ENCODE measurements at places on chromosomes 7 and 10.

DNA sequence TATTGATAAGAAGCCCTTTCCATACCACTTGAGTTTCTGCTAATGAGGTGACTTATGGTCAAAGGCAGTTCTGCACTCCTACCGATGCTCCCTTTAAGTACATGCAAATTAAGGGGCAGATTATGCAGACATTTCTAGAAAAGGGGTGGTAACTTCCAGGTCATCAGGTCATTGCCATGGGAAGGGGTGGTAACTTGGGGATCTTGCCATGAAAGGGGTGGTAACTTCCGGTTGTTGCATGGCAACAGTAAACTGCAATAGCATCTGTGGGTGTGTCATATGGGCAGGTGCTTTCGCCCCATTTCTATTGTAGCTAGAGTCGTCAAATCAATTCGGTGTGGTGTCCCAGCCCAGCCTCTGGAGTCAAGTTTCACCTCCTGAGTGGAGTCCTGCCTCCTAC is 150.9 kb downstream of the UBE2H start:
- DNase-seq: no peak

- no peak for DNase-seq
These were observed 196.3 kb downstream of the TNS3 start for GRCh38 chr7:47385536-47386125.

DNA sequence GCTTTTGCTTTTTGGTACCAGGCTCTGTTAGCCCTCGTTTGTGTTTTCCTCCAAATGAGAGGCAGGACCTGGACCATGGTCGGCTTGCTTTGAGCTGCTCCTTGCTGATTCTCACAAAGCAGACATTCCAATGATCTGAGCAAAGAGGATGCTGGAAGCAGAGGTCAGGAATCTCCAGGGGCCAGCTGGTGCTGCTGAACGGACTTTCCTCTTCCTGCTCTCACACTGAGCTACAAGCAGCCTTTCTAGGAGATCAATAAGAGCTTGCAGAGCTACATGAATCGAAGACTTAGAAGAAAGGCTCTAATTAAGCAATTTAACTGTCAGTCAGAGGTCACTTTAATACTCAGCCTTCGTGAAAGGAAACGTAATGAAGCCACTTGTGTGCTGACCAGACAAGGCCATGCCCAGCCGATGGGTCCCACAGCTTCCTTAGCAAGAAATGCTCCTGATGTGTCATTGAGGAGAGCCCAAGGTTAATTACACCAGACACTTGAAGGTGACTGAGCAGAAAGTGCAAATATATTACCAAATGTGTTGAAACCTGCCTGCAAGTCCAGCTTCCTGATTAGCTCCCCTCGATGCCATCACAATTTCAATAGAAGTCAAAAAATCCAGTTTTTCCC is 151.3 kb upstream of the RSU1 start:
- DNase-seq: no peak

- DNase-seq: peak; percentile 25
These were observed 18.6 kb downstream of the OCM2 start for GRCh38 chr7:97971120-97971989.

DNA sequence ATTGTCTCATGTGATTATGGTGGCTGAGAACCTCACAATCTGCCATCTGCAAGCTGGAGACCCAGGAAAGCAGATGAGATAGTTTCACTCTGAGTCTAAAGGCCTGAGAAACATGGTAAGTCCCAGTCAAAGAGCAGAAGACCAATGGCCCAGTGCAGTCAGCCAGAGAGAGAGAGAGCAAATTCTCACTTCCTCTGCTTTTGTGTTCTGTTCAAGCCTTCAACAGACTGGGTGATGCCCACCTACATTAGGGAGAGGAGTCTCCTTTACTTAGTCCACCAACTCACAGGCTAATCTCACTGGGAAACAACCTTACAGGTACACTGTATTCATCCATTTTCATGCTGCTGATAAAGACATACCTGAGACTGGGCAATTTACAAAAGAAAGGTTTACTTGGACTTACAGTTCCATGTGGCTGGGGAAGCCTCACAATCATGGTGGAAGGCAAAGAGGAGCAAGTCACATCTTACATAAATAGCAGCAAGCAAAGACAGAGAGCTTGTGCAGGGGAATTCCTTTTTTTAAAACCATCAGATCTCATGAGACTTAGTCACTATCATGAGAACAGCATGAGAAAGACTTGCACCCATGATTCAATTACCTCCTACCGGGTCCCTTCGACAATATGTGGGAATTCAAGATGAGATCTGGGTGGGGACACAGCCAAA is 4.7 kb upstream of the FRMPD2 start:
- DNase-seq: no peak

DNA sequence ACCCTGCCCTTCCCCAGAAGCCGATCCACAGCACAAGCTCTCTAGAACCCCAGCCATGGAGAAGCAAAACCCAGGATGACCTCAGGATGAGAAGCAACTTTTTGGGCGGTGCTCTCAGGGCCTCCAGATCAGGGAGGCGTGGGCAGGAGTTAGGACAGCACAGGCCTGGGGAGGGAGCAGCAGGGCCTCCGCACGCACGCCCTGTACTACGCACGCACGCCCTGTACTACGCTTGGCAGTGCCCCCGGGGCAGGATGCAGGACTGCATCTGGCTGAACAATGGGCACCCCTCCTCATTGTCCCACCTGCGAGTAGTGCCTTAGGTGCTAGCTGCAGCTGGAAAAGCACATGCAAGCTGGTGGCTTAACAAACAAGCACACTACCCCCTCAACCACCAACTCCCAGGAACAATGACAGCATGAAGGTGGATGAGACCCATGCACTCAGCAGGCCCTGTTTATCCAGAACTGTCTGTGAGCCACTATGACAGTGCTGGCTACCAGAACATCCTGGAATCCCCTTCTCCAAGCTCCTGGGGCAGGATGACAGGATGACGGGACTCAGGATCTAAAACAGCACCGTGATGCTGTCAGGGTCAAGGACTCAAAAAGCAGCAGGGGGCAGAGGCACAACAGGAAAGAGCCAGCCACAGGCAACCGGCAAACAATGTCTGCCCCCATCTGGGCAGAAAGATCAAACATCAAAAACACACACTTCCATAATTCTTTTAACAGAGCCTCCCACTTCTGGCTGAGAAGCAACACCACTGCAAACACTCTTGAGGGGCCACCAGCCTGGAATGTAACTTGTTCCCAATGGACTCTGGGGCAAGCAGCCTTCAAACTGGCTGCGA is 11.8 kb downstream of the PODXL start:
- DNase-seq: no peak

GRCh38 chr7:150955519-150956394 is 22.4 kb downstream of the KCNH2 start:
- DNase-seq: no peak

- no peak for DNase-seq
These were observed 55.0 kb downstream of the PKD1L1 start for GRCh38 chr7:47893238-47893637.

GRCh38 chr7:107387573-107388219 is 82.2 kb upstream of the GPR22 start:
- no peak for DNase-seq

DNA sequence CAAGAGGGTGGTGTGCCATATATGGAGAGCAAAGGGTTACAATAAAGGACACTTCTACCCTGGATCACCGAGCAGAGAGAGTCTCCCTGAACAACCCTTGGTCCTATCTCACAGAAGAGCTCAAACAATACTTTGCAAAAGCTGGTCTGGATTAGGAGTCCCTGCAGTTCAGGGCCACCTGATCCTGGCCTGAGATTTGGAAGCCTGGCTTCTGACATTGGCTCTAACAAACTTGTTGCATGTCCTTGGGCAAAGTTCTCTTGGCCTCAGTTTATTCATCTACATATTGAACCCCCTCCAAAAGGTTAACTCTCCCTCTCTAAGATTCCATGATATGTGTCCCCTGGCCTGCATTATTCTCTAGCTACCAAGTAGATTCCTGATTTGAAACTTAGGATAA is 1.7 kb downstream of the RBP4 start:
- DNase-seq: no peak

- no peak for DNase-seq
These were observed 54.9 kb downstream of the PDGFA start for GRCh38 chr7:464454-465401.

DNA sequence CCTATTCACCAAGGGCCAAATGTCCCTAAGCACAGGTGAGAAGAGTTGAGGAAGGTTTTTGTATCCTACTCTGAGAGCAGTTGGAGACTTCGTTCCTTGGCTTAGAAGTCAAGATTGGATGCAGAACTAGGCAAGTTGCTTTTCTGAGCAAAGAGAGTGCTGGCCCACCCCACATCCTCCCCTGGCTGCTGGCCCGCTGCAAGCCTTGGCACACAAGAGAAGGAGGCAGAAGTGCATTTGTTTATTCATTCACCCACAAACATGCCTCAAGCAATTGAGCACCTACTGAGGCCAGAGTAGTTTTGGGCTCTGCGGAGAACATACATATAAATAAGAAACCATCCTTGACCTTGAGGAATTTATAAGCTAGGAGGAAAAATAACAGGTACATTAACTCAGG is 318.9 kb downstream of the KCNMA1 start:
- DNase-seq: no peak

DNA sequence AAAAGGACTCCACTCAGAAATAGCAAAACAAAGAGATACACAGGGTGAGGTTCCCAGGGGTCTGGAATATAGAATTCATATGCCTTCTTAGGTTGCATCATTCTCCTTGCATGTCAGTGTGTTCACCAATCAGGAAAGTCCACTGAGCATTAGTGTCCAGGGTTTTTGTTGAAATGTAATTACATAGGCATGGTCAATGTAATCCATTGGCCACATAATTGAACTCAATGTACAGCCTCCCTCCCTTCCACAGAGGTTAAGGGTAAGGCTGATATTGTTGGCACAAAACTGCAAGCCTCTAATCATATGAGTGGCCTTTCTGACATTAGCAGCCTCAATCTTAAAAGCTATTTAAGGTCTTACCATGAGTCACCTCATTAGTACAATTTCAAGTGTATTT is 736.1 kb upstream of the VSTM2A start:
- DNase-seq: no peak

- DNase-seq: no peak
These were observed 102.6 kb downstream of the NEURL1 start for GRCh38 chr10:103595933-103596726.

GRCh38 chr7:27248911-27249723 is 6.5 kb downstream of the EVX1 start:
- no peak for DNase-seq

Data from D341Med (cell line).